RPMI7951 (cell line): ENCODE measurements at places on chromosomes 7 and 10. TPM values are rescaled to one million over a fixed set of nuclear protein-coding genes. Genes with fewer than 3 reads are reported as not detected.
A peak's percentile ranks its signal among the peaks of the same experiment; 100 is the strongest.

DNA sequence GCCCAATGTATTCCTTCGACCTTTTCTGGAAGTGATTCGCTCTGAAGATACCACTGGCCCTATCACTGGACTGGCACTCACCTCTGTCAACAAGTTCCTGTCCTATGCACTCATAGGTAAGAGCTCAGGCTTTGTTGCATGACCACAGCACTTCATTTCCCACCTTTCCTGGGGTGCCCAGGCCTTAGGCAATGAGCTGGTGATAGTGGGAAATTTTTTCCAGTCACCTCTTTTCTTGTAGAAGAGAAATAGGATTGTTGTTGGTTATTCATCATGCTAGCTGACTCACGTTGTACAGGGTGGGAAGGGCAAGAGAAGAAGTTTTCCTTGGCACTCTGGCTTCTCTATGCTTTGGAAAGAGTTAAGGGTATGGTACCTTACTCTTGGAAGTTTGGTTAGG, 51.4 kb upstream of the NFKB2 start:
- peak; percentile 22 for DNase-seq

GRCh38 chr10:122636953-122637352, 62.7 kb downstream of the C10orf120 start:
- DNase-seq, result no peak

GRCh38 chr10:60950300-60950699, 6.3 kb upstream of the RHOBTB1 start:
- DNase-seq, result no peak

- no peak for DNase-seq
These were observed 34.7 kb upstream of the SHH start for GRCh38 chr7:155846936-155847335.

DNA sequence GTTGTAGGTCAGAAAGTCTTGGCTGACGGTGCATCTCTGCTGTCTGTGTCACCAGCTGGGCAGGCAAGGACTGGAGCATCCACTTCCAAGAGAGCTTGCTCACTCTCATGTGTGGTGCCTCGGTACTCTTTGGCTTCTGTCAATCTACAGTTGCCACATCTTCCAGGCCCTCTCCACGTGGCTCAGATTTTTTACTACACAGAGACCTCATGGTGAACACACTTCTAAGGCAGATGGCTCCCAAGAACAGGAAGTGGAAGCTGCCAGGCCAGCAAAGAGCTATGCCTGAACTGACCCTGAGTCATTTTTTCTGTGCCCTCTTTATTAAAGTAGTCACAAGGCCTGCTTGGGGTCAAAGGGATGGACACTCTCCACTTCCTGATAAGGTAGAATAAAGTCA, 351.5 kb upstream of the AUTS2 start:
- DNase-seq, result no peak

- no peak for DNase-seq
These were observed 36.8 kb downstream of the COL28A1 start for GRCh38 chr7:7498856-7499255.

DNA sequence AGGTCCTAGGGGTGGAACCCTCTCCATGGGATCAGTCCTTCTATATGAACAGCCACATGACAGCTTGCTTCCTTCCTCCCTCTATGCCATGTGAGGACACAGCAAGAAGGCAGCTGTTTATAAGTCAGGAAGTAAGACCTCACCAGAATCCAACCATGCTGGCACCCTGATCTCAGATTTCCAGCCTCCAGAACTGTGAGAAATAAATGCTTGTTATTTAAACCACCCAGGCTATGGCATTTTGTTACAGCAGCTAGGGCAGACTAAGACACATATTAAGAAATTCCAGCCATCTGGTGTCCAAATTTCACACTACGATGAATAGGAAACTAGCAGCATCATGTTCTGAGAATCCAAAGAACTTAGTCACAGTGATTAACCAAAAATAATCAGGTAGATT, 140.1 kb downstream of the ZFAND4 start:
- DNase-seq, result no peak

- no peak for DNase-seq
These were observed 7.8 kb upstream of the LFNG start for GRCh38 chr7:2511769-2512168.

DNA sequence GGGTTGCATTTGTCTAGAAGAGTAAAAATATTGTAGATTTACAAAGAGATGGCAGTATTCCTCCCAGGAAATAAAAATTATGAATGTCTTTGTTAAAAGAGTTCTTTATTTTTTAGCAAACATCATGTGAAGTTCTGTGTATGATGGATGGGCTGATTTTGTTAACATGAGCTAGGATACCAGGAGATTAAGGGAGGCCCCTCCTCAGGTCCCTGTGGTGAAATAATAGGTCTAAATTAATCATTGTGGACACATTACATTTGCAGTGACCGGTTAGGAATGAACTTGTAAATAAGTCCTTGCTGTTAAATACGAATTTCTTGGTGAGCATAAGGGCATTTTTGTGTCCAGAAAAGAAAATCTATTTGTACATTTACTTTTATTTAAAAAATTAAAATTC, 339.4 kb upstream of the PHF14 start:
- DNase-seq, result no peak

GRCh38 chr10:98097616-98098015, 36.8 kb upstream of the R3HCC1L start:
- DNase-seq, result no peak

- DNase-seq, result peak; percentile 30
These were observed 1.7 kb downstream of the DPY19L1 start for GRCh38 chr7:35035511-35035961.

GRCh38 chr7:20316706-20317105, 14.0 kb upstream of the ITGB8 start:
- no peak for DNase-seq

GRCh38 chr10:76764177-76764576, 873.4 kb downstream of the KCNMA1 start:
- DNase-seq, result no peak

DNA sequence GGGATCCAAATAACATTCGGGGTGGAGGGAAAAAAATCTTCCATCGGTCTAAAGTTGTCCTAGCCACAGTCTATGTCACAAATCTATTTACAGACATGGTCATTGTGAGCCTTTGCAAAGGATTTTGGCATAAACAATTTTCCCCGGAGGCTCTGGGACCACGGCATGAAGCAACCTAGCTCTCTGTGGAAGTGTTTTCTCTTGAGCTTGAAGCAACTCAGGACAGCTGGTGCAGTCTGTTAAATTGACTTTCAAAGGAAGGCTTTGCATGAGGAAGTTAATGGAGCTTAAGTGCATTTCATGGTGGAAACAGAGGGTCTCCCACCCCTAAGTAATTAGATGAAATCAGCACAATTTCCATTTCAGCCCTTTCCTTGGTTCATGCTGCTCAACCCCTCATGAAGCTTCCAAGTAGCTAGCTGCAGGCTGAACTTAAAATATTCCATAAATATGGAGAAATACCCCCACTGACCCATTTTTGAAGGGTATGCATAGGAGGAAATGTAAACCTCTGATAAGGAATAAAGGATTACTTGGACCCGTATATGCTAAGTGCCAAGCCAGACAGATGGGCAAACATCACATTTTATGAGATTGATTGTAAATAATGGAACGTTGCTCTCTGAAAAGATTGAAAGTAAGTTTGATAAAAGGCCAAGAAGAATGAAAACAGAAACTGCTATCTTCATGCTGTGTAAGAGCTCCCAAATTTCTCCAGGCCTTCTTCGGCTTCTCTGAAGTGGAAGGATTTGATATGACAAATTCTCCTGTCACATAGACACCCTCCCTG, 39.9 kb downstream of the CCDC3 start:
- DNase-seq, result no peak

GRCh38 chr7:2621061-2621828, 10.5 kb upstream of the TTYH3 start:
- DNase-seq, result peak; percentile 53

DNA sequence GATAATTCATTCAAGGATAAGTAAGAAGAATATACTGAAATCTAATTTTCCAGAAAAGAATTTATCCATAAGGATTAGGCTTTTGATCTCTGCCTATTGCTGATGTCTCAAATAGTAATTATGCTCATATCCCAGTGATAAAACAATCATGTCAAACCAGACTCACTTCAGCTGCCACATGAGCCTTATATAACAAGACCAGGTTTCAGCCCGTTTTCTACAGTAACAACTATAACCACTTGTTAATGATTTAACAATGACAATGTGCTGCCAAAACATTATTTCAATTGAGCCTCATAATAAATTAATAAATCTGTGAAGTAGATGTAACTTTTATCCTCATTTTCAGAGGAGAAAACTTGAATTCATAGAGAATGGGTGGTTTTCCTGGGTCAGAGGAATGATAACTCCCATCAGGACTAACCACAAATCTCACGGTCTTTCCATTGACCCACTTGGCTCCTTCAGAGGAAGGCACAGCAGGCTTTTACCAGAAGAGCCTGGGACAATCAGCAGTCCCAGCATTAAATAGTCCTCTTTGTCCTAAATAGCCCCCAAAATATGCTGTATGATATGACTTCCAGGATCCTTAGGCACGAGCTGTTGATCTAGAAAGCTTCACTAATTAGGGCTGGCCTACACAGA, 42.5 kb upstream of the SLIT1 start:
- no peak for DNase-seq

DNA sequence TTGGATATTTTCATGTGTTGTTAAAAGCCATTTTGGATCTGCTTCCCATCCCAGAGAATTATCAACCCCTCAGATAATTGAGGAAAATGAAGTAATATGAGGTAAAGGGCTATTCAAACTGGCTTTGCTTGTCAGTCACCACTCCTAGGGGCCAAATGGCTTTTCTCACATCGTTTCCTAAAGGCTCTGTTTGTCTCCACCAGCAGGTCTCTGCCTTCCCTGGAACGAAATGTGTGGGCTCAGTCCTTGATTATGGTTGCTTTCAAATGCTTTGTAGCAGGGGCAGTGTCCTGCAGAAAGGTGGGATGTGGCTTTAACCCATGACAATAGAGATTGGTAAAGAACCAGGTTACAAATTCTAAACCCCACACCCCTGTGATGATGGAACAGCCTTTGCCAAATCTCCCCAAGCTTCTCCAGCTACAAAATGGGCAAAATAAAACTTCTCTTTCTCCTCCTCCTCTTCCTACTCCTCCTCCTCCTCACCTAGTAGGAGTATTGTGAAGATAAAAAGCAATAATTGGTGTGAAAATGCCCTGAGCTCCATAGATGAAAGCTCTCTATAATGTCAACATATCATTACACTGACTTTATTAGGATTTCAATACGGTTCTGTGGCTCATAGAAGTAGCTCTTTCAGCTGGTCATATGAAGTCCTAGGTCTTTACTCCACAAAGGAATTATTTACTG, 127.6 kb downstream of the CHN2 start:
- DNase-seq, result no peak

DNA sequence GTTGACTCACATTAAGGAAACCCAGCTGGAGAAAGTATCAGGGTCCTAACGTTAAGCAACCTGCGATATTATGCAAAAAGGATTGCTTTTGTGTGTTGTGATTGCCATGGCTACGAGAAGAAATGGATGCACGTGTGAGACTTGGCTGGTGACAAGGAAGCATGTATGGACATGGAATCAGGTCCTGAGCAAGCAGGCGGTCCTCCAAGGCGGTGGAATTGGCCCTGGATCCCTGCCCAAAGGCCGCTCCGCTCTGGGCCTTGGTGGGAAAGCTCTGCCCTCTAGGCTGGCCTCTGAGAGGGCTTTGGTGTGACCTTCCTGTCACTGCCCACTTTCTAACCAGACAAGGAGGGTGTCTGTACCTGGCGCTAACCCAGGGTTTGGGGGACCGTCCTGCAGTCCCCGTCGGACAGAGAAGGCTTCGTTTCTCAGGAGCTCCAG, 192.1 kb downstream of the EBF3 start:
- DNase-seq, result no peak

GRCh38 chr10:1736972-1737221, 428 bp downstream of the ADARB2 start:
- DNase-seq, result no peak

DNA sequence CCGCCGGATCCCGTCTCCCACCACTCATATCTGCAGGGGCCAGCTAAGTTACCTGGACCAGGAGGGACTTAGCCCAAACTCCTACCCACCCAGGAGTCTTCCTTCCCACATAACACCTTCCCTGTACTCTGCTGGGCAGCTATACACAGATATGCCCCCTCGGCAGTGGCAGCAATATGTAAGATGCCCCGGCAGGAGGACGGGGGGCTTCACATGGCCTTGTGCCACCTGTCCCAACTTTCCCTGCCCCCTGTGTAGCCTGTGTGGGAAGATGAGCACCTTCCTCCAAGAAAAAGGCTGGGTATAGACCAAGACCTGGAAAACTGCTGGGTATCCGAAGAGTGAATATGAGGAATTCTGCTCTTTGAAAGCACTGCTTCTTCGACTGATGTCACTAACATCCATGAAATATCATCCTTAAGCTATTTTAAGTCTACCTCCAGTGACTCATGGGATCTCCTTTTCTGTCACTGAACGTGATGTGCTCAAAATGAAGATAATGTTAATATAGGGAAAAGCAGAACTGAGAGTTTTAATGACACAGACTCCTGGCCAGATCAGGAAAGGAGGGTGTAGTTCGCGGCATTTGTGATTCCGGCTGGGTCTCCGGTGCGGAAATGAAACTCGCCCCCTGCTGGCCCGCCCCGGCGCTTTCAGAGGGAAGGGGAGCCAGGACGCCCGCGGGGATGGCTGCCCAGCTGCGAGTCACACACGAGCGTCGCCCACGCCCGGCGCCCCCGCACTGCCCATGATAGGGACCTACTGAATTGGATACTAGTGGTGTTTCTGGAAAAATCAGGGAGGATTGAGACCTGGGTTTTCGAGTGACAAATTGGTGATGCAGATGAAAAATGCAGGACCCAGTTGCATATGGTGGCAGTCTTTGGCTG, 256.9 kb upstream of the NFE2L3 start:
- DNase-seq, result peak; percentile 66

TMEM229A gene
- not detected in 2 replicates for total RNA-seq

AFAP1L2 gene
- 1.7 and 2.0 TPM in 2 replicates for total RNA-seq

FLNC gene
- total RNA-seq, result 6.7 and 11.2 TPM in 2 replicates

SLC39A12 gene
- total RNA-seq, result not detected in 2 replicates

NODAL gene
- not detected in 2 replicates for total RNA-seq

ABCB4 gene
- 0.60 and 0.68 TPM in 2 replicates for total RNA-seq

PNLIP gene
- not detected in 2 replicates for total RNA-seq

EBLN1 gene
- total RNA-seq, result not detected in 2 replicates

MYO1G gene
- total RNA-seq, result under 0.01 TPM in 1 of 2 replicates, not detected in the other

SDK1 gene
- 0.68 and 3.1 TPM in 2 replicates for total RNA-seq

CASD1 gene
- 8.8 and 11.9 TPM in 2 replicates for total RNA-seq

H2BK1 gene
- total RNA-seq, result not detected in 2 replicates
